ENCODE measurements at places on chromosomes 3 and 15. TPM values are rescaled to one million over a fixed set of nuclear protein-coding genes. Genes with fewer than 3 reads are reported as not detected.

- no peak for DNase-seq
Observed at GRCh38 chr3:8888301-8888915, 74.9 kb downstream of the RAD18 start.

GRCh38 chr3:161050935-161051334 is 54.2 kb downstream of the B3GALNT1 start:
- DNase-seq = no peak

The UCN2 gene
- total RNA-seq = 2.8 TPM

- no peak for DNase-seq
Observed at GRCh38 chr15:48493763-48494225, 151.7 kb downstream of the FBN1 start.

DNA sequence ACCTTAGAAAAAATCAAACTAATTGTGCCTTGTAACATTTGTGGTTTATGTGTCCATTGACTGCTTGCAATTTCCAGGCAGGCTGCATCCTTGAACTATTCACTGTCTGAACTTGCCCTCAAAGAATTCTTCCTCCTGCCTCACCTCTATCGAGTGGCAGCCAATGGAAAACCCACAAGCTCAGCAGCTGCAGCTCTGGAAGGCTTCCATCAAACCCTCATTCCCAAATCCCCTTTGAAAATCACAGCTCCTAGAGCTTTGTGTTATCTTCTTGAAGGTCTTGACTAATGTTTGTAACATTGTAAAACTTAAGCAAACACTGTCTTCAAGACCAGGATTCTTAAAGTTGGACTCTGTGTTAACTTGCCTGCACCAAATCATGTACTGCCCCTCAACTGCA is 81.1 kb downstream of the FILIP1L start:
- DNase-seq = no peak

- DNase-seq = no peak
Observed at GRCh38 chr3:77381431-77381830, 341.5 kb downstream of the ROBO2 start.

The COL6A6 gene
- not detected for total RNA-seq

The MB21D2 gene
- 4.5 TPM for total RNA-seq

- no peak for DNase-seq
Observed at GRCh38 chr3:191634902-191635301, 173.9 kb downstream of the PYDC2 start.

- DNase-seq = no peak
Observed at GRCh38 chr15:81097890-81098280, 36.2 kb upstream of the CFAP161 start.

GRCh38 chr15:46901001-46901400 is 816.3 kb upstream of the SEMA6D start:
- no peak for DNase-seq

- no peak for DNase-seq
Observed at GRCh38 chr3:15427981-15428380, 583 bp downstream of the EAF1 start.

The SLC51A gene
- total RNA-seq = 10.3 TPM

DNA sequence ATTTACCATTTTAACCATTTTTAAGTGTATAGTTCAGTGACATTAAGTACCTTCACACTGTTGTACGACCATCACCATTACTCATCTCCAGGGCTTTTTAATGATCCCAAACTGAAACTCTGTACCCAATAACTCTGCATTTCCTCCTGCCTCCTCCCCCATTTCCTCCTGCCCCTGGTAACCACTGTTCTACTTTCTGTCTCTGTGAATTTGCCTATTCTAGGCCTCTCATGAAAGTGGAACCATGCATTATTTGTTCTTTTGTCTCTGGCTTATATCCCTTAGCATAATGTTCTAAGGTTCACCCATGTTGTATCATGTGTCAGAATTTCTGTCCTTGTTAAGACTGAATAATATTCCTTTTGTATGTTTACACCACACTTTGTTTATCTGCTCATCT is 154.2 kb downstream of the MECOM start:
- no peak for DNase-seq

The BUB1B gene
- 75.3 TPM for total RNA-seq

- DNase-seq = no peak
Observed at GRCh38 chr3:128623762-128624176, 26.8 kb downstream of the RPN1 start.

GRCh38 chr3:15681668-15682067 is 80.1 kb downstream of the BTD start:
- DNase-seq = no peak

DNA sequence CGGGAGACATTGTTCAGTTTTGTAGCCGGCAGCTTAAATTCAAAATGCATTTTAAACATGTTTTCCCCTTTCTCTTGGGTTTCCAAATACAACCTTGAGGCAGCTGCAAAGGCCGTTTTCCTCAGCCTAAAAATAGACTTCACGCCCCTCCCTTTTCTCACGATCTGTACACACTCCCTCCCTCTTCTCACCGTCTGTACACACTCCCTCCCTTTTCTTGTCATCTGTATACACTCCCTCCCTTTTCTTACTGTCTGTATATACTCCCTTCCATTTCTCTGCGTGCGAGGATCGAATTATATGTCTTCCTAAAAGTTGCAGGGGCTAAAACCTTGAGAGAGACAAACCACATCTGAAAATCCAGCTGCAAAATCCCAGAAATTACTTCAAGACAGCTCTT is 8.9 kb downstream of the MUC4 start:
- DNase-seq = no peak

The NME9 gene
- total RNA-seq = not detected

The AVEN gene
- 11.3 TPM for total RNA-seq

The PIGZ gene
- 5.6 TPM for total RNA-seq

The MST1 gene
- 16.8 TPM for total RNA-seq

The GMPS gene
- 116 TPM for total RNA-seq

DNA sequence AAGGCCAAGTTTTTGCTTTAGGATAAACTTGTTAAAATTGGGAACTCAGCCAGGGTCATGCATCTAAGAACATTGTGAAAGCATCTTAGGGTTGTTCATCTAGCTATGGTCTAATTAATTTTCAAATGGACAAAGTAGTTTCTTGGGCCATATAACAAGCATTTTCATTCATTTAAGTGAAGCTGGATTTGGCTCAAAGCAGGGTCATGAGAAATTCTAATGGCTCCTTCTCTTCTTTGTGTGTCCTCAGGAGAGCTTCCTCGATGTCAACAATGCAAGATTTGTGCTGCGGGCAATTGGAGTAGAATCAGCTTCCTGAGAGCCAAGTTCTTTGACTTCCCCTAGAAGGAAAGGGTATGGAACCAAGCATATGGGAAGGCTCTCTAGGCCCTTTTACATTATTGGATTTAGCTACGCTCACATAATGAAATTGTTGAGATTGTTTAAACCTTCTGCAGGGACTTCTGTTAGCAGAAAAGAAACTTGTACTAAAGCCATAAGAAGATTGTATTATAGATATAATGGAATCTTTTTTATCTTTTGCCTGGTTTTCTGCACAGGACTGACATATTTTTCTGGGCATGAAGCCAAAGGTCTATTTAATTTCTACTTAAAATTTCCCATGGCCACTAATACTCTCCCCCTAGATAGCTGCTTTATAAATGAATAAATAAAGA is 1.8 kb upstream of the SAMMSON start:
- DNase-seq = no peak

- no peak for DNase-seq
Observed at GRCh38 chr3:126750756-126751121, 46.7 kb downstream of the CHCHD6 start.

DNA sequence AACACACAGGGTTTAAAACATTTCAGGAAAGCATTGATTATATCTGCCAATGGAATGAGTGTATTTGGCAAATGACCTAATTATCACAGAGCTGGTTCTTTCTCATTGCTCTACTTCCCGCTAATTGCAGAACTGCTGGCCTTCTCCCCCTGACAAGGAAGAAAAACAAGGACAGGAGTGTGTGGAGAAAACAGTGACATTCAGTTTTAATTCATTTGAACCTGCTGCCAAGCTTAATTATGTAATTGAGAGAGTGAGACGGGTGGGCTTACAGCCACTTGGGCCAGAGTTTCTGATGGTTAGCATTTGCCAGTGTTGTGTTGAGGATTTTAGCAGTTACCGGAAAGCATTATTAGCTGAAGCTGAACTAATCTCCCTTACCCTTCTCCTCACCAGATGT is 301.4 kb downstream of the RBMS3 start:
- no peak for DNase-seq

DNA sequence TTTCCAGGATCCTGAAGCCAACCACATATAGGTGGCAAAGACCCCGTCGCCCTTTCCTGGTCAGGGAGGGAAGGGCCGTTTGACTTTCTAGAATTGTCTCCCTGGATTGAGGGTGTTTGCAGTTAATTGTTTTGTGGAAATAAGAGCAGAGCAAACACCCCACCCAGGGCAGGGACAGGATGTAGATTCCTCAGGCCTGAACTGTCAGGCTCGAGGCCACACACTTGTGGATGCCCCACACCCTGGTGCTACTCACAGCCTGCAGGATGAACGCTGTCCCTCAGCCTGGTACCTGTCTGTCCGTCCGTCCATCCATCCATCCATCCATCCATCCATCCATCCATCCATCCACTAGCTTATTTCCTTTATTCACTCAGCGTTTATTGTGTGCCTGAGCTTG is 29.9 kb upstream of the FLNB start:
- no peak for DNase-seq

- peak; percentile 4 for DNase-seq
Observed at GRCh38 chr3:188546835-188547670, 393.1 kb downstream of the LPP start.

The CCRL2 gene
- 1.2 TPM for total RNA-seq

The TGM5 gene
- 1.7 TPM for total RNA-seq

Data from PC-9 (cell line).